ENCODE measurements at places on chromosomes 6 and 20.

GRCh38 chr6:77461796-77462195, 1.5 kb downstream of the HTR1B start:
- DNase-seq, result no peak

GRCh38 chr6:93624408-93624807, 205.0 kb upstream of the EPHA7 start:
- no peak for DNase-seq

GRCh38 chr6:132669690-132670291, 10.8 kb upstream of the TAAR1 start:
- no peak for DNase-seq

GRCh38 chr6:146357578-146358430, 185.8 kb upstream of the RAB32 start:
- DNase-seq, result peak; percentile 86

DNA sequence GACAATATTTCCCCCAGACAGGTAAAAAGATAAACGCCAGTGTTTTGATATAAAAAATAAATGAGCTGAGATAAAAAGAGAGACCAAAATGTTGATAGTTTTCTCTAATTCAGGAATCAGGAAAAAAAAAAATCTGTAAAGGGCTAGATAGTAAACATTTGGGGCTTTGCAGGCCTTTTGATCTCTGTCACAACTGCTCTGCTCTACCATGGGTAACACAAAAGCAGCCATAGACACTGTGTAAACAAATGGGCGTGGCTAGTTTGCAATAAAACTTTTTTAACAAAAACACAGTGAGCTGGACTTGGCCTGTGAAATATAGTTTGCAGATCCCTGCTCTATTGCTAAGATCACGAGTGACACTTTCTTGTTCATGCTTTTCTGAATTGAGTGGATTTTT, 219.1 kb upstream of the STXBP5 start:
- DNase-seq, result no peak

- DNase-seq, result no peak
Measured at GRCh38 chr6:30149858-30150550, 11.0 kb downstream of the TRIM10 start.

DNA sequence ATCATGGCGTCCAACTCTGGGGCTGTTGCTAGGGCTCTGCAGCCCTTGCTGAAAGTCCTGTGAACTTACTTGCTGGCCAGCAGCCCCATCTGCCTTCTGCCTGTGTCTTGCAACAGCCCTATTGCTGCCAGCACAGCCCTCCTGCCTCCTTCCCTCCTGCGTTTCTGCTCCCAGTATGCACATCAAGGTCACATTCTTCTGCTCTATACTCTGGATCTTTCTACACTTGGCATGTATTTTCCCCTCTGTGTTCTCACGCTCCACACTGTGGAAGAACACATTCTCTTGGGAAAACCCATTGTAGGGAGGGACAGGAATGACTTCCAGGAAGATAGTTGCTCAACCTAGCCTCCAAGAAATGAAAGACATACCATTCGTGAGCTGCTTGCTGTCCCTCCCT, 80.9 kb upstream of the PHACTR2 start:
- no peak for DNase-seq

DNA sequence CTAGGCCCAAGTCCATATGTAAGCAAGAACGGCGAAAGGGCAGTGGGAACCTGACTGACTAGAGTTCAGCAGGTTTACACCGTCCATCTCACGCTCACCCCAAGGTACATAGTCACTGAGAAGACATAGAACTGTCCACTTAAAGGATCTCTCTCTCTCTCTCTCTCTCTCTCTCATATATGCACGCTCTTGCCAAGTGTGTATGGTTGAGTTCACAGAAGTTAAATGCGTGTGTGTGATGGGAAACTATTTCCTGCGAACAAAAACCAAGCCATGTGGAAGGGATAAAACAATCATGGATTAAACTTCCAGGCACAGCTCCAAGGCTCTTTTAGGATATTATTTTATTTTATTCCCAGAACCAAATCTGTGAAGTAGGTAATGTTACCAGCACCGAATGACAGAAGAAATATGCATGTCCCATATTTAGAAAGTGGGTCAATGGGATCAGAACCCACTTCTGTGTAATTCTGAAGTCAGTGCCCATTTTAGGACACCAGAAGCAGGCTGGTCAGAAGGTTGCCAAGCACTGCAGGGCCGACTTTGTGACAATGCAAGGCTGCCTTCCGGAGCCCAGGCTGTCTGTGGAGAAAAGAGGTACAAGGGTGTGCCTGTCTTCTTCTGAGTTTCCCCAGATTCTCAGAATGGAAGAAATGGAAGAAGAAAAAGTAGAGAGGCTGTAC, 49.2 kb upstream of the MAP7 start:
- DNase-seq, result no peak

- DNase-seq, result no peak
Measured at GRCh38 chr20:60586269-60587050, 628.2 kb downstream of the CDH26 start.

- no peak for DNase-seq
Measured at GRCh38 chr6:22147921-22148776, 148.7 kb downstream of the PRL start.

DNA sequence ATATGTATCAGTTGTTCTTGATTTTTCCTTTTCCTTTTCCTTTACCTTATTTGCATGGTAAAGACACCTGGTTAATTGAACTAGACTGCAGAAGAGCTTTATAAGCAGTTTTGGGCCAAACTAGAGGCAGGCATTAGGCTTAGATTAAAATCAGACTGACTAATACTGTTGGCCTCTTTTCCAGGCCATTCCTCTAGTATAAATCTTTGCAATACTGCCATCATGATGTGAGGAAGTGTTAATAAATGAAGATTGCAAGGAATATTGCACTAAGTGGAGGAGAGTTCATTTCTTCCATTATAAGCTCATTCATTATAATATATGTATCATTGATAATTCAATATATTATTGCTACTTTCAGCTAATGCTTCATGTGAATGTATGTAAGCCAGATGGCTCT, 163.8 kb downstream of the MMUT start:
- DNase-seq, result no peak

DNA sequence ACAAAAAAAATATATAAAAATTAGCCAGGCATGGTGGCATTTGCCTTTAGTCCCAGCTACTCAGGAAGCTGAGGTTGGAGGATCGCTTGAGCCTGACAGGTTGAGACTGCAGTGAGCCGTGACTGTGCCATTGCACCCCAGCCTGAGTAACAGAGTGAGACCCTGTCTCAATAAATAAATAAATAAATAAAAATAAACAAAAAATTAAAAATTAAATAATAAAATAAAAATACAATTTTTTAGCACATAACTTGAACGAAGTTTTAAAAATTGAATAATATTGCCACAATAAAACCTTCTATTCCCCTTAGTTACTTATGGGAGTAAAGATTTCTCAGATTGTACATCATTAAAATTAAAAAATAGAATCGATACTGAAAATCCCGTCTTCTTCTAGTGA, 29.2 kb upstream of the CGA start:
- no peak for DNase-seq

GRCh38 chr6:12602951-12603672, 113.5 kb upstream of the PHACTR1 start:
- DNase-seq, result no peak

- DNase-seq, result no peak
Measured at GRCh38 chr6:83824388-83824801, 28.8 kb upstream of the RIPPLY2 start.

DNA sequence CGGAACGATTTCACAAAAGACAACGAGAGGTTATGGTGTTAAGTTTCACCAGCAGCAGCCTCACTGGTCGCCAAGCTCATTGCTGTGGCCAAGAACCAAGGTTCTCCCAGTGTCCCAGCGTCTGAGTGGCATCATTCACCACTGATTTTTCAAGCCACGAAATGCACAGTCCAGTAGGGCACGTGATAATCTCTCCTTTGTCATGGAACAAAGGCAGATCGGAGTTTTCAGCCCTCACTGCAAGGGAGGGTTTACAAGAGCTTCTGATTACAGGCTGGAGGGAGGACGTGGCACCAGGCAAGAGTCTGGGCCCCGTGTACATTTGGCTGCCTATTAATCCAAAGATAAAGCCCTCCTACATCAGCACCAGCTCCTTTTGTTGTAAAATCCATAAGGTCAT, 2.0 kb downstream of the CD24 start:
- no peak for DNase-seq

DNA sequence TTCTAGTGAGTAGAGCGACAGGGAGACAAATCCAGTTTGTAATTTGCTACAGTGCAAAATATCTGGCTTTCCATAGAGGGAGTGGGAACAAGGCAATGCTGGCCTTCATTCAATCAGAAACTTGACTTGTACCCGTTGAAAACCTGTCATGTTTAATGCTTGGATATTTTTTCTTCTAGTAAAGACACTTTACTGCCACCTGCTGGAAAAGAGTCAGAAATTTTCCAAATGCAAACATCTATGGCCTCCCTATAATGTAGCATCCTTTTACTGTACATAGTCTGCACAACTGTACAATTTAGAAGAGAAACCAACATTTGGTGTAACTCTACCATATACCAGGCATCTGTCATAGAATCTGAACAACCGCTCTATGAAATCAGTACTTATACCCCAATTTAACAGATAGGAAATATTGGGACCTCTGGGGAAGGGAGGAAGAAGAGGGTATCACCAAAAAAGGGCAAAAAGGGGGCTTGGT, 16.7 kb upstream of the TBC1D20 start:
- no peak for DNase-seq

DNA sequence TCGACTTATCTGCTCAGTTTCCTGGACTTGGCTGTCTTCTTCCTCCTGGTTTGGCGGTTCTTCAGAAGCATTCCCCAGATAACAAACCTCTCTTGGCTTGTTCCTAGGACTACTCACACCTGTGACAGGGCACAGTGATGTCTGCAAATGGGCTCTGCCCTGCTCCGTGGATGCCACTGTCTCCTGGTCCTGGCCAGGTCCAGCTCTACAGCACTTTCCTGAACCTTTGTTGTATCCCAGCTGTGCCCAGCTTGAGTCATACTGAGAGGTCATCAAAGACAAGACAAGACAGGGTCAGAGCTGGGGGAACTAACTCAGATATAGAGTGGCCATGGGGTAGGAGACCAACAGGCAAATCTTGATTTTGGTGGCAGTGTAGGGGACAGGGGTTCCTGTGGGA, 102.7 kb upstream of the SLC22A23 start:
- DNase-seq, result no peak

- DNase-seq, result no peak
Measured at GRCh38 chr6:31579546-31580437, 2.4 kb downstream of the LTB start.

DNA sequence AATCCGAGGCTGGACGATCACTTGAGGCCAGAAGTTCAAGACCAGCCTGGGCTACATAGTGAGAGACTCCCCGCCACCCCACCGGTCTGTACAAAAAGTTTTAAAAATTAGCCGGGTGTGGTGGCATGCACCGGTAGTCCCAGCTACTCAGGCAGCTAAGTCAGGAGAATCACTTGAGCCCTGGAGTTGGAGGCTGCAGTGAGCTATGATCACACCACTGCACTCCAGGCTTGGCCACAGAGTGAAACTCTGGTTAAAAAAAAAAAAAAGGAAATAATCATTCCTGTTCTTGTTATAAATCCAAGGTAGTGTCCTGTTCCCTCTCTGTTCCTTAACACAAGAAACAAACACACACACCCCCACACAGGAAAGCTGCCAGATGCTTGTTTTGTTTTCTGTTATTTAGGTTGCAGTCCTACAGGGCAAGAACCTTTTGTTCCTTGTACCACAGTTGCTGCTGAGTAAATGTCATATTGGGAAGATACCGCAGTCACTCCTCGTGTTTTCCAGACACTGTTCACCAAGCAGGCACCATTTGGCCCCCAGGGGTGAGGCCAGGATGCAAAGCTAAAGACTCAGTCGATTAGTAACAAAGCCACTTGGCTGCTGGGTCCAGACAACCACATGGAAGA, 28.9 kb downstream of the ASIP start:
- no peak for DNase-seq

GRCh38 chr6:166258854-166259276, 49.3 kb downstream of the PRR18 start:
- peak; percentile 31 for DNase-seq

GRCh38 chr6:68328156-68328555, 306.9 kb upstream of the ADGRB3 start:
- no peak for DNase-seq

DNA sequence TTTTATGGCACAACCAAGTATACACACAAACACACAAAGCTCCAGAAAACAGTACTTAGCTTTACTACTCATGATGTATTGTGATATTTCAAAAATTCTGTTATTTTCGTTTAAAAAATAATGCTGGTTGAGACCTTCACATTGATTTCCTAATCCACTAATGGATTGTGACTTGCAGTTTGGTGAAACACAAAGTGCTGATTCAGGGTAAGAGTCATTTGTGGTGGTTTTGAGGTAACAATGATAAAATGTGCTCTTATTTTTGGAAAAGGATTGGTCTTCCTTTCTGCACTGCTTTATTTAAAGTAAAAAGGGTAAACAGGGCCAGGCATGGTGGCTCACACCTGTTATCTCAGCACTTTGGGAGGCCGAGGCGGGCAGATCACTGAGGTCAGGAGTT, 1.9 kb downstream of the AAR2 start:
- DNase-seq, result no peak

DNA sequence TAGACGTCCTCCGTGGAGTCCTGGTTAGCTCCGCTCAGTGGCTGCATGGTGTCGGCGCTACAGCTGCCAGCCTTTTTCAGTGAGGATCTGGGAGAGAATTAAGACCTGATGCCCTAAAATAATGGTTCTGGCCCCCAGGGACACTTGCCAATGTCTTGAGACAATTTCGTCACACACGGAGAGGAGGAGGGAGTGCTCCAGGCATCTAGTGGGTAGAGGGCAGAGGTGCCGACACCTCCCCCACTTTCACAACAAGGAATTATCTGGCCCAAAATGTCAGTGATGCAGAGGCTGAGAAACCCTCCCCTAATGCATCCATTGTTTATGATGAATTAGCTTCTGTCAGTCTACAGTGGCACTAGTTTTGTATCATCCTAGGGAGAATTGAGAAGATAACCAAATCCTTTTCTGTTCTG, 24.4 kb downstream of the TMEM181 start:
- no peak for DNase-seq
